ENCODE measurements at places on chromosomes 11 and 22. TPM values are rescaled to one million over a fixed set of nuclear protein-coding genes. Genes with fewer than 3 reads are reported as not detected.
A peak's percentile ranks its signal among the peaks of the same experiment; 100 is the strongest.

The PYGM gene
- 2.8 TPM for total RNA-seq

The FOLR1 gene
- 4.0 TPM for total RNA-seq

The OR52E8 gene
- not detected for total RNA-seq

The SEPTIN3 gene
- not detected for total RNA-seq

The LARGE2 gene
- total RNA-seq: 8.0 TPM

The CCDC88B gene
- 5.5 TPM for total RNA-seq

The IRAG1 gene
- total RNA-seq: 18.0 TPM

The RCOR2 gene
- 7.9 TPM for total RNA-seq

GRCh38 chr11:30015725-30016412 lies 961 bp downstream of the KCNA4 start:
- no peak overlapping the region for H3K4me3 ChIP-seq
- H3K27me3 ChIP-seq: no peaks in the 10 kb centered on the region
- H3K36me3 ChIP-seq: no peaks in the 10 kb centered on the region
- no peak overlapping the region for H3K27ac ChIP-seq

DNA sequence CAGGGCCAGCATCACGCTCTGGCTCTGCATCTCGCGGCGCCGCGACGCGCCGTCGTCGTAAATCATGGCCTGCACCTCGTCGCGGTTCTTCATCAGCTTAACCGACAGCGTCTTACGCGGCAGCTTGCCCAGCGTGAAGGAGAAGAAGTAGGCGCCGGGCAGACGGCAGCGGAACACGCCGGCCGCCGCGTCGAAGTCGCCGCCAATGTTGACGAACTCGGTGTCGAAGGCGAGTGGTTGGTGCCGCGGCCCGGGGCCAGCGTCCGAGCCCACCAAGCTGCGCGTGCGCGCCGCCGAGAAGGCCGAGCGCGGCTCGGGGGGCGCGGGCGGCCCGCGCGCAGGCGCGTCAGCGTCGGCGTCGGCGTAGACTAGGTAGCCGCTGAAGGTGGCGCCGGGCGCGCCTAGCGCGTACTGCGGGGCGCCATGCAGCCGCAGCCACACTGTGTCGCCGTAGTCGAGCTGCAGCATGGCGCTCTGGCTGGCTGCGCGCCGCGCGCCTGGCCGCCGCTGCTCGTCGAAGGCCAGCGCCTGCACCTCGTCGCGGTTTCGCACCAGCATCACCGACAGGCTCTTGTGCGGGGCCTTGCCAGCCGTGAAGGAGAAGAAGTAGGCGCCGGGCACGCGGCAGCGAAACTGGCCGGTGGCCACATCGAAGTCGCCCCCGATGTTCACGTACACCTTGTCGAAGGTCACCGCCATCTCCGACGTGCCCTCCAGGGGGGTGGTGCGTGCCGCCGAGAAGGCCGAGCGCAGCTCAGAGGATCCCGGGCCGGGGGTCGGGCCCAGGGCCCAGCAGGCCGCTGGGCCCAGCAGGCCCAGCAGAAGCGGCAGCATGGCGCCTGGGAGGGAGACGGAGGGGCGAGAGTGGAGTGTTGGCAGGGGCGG lies 3.7 kb downstream of the FAM180B start:
- DNase-seq: peak; percentile 82
- H3K4me1 ChIP-seq: peaks cover 11% of the 10 kb centered on the region
- no peaks in the 10 kb centered on the region for H3K27me3 ChIP-seq
- peak overlapping the region; percentile 61 for H3K27ac ChIP-seq

DNA sequence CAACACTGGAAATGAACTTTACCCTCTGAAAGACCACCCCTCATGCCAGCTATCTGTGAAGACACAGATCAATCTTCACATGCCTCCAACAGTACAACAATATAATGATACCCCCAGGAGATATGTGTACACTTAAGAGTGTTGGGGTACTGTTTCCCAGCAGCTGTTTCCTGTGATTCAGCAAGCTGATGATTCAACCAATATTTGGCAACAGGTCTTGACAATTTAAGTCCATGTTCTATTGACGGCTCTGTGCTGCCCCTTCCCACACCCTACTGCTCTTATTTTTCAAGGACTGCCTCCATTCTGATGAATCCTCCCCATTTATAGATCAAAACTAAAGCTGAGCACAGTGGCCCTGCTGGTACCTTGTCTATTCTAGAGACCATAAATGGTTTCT lies 6.6 kb downstream of the SNX19 start:
- H3K4me3 ChIP-seq: no peak overlapping the region
- no peak for DNase-seq
- H3K4me1 ChIP-seq: peaks cover 1% of the 10 kb centered on the region
- no peaks in the 10 kb centered on the region for H3K36me3 ChIP-seq

- no peak for DNase-seq
- no peak overlapping the region for H3K4me3 ChIP-seq
- no peaks in the 10 kb centered on the region for H3K27me3 ChIP-seq
- peaks cover 5% of the 10 kb centered on the region for H3K4me1 ChIP-seq
- no peak overlapping the region for H3K27ac ChIP-seq
Observed at GRCh38 chr22:39356464-39356863, 6.7 kb downstream of the SYNGR1 start.

GRCh38 chr11:80281194-80281593 lies 840.4 kb upstream of the TENM4 start:
- no peak for DNase-seq
- no peak overlapping the region for H3K27ac ChIP-seq
- H3K27me3 ChIP-seq: no peaks in the 10 kb centered on the region
- H3K36me3 ChIP-seq: no peaks in the 10 kb centered on the region
- no peak overlapping the region for H3K4me3 ChIP-seq
- peaks cover 4% of the 10 kb centered on the region for H3K4me1 ChIP-seq

GRCh38 chr11:83035070-83035854 lies 36.4 kb downstream of the RAB30 start:
- no peaks in the 10 kb centered on the region for H3K27me3 ChIP-seq
- no peak for DNase-seq
- peaks cover 12% of the 10 kb centered on the region for H3K4me1 ChIP-seq
- no peak overlapping the region for H3K27ac ChIP-seq
- H3K36me3 ChIP-seq: no peaks in the 10 kb centered on the region

DNA sequence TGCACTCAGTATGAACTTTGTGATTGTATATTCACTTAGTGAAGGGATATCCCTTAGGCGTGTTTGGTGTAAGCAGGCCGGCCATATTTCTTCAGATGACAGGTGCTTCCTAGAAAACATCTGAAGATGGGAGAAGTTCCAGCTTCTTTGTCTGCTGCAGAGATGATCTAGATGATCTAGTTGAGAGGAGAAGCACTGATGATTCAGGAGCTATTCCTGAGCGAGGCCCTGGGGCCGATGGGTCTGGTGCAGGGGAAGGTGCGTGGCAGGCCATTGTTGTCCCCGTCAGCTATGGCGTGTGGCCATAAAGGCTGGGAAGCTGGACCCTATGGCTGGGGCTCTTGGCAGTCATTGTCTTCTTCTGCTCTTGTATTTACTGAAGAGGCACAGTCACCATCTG lies 14.0 kb downstream of the FAM118A start:
- H3K4me3 ChIP-seq: no peak overlapping the region
- peaks cover 3% of the 10 kb centered on the region for H3K4me1 ChIP-seq
- no peak for DNase-seq
- no peaks in the 10 kb centered on the region for H3K27me3 ChIP-seq

- H3K27me3 ChIP-seq: no peaks in the 10 kb centered on the region
- H3K4me1 ChIP-seq: no peaks in the 10 kb centered on the region
- no peaks in the 10 kb centered on the region for H3K36me3 ChIP-seq
- H3K4me3 ChIP-seq: no peak overlapping the region
Observed at GRCh38 chr11:102263379-102264003, 53.8 kb upstream of the BIRC3 start.

DNA sequence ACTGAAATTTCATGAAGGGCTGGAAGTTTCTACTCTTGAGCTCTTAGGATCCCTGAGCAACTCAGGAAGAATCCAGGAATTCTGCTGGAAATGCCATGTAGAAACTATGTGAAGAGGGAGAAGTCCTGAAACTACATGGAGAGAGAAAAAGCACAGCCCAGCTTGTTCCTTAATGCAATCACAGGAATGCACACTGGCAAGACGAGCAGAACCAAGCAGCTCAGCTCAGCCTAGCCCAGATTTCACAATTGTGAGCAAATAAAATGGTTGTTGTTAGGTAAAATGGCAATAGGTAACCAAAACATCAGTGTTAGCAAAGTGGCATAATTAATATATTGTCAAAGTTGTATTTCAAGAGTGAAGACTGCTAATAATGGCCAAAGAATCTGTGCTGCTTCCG lies 28.1 kb downstream of the ZNF214 start:
- H3K27me3 ChIP-seq: no peaks in the 10 kb centered on the region
- H3K27ac ChIP-seq: no peak overlapping the region
- no peaks in the 10 kb centered on the region for H3K4me1 ChIP-seq

- no peaks in the 10 kb centered on the region for H3K4me1 ChIP-seq
- no peak overlapping the region for H3K4me3 ChIP-seq
- H3K27me3 ChIP-seq: no peaks in the 10 kb centered on the region
- DNase-seq: no peak
- H3K36me3 ChIP-seq: no peaks in the 10 kb centered on the region
Observed at GRCh38 chr11:19228968-19229367, 11.8 kb downstream of the E2F8 start.

DNA sequence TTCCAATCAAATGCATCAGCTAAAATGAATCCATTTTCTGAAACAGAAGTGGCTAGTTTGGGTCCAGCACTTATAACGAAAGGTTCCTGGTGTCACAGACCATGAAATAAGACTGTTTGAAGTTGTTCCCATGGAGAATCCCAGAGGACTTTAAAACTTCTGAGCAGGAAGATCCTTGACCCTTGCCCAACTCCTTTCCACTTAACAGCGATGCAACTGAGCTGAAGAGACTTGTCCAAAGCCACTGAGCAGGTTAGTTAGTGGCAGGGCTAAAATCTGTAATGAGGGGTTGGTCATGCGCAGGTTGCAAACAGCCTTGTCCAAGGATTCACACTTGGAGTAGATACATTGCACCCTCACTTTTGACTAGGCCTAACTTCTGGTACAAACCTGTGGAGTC lies 1.3 kb downstream of the RAB38 start:
- no peak overlapping the region for H3K27ac ChIP-seq
- DNase-seq: no peak
- no peaks in the 10 kb centered on the region for H3K27me3 ChIP-seq
- no peaks in the 10 kb centered on the region for H3K4me1 ChIP-seq
- no peak overlapping the region for H3K4me3 ChIP-seq

DNA sequence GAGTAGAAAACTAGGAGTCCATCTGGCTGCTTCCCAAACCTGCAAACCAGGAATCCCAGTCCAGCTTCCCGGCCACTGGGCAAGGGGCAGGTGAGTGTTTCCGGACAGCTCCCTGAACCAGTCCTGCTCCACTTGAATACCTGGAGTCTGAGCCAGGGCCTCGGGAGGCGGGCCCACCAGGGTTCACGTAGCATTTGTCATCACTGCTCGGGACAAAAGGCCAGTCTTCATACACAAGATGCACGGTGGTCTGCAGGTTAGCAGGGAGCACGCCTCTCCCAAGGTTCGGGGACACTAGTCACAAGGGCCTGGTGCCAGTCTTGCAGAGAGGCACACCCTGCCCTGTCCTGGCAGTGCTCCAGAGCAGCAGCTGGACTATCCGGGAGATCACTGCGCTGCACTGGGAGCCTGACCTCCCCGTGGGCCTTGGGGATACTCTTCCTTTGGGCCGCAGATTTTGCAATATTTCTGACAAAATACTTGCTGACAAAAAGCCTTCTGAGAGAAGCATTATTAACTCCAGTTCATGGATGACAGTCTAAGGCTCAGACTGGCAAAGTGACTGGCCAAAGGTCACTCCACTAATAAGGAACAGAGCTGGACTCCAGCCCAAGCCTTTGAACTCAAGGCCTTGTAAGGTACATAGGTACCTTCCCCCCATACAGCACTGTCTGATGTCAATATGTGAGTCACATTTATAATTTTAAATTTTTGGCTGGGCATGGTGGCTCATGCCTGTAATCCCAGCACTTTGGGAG lies 25.1 kb downstream of the CD6 start:
- H3K4me3 ChIP-seq: no peak overlapping the region
- H3K36me3 ChIP-seq: no peaks in the 10 kb centered on the region
- no peaks in the 10 kb centered on the region for H3K27me3 ChIP-seq
- no peak overlapping the region for H3K27ac ChIP-seq
- no peak for DNase-seq

DNA sequence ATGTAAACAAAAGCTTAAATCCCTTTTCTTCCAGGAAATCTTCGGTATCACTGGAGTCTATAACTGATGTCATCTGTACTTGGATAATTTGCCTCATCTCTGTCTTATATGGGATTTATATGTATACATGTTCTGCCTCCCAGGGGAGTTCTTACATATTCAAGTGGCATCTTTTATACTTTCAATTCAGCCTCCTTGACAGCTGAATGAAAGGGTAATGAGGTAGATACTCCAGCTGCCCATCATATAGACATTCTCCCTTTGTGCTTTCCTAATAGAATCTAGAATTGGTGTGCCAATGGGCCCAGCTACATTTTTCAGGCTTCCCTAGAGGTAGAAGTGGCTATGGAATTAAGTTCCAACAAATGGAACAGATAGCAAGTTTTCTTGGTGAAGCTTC lies 223.8 kb downstream of the LRRC4C start:
- H3K36me3 ChIP-seq: no peaks in the 10 kb centered on the region
- no peaks in the 10 kb centered on the region for H3K4me1 ChIP-seq
- no peaks in the 10 kb centered on the region for H3K27me3 ChIP-seq
- no peak overlapping the region for H3K4me3 ChIP-seq
- no peak for DNase-seq
- H3K27ac ChIP-seq: no peak overlapping the region

DNA sequence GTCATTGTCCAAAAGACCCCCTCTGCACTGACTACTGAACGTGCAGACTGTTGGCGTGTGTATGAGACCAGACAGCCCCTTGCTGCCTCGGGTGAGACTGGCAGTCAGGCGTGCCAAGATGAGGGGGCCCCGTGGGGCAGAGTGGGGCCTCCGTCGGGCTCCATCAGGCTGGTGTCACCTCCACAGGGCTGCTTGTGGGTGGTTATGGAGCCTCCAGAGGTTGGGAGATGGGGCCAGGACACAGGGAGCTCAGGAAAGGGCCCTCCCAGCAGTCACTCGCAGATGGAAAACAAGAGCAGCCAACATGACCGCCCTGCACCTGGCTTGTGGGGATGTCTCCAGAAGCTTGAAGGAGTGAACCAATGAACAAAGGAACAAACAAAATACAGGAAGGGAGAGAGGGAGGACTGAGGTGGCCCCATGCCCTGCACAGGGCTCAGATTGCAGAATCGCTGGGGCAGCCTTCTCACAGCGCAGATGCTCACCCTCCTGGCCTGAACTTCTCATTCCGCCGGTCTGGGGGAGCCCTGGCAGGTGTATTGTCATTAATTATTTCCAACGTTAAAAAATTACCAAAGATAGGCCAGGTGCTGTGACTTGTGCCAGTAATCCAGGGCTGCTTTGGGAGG lies 5.5 kb upstream of the PHLDA2 start:
- no peak overlapping the region for H3K4me3 ChIP-seq
- H3K27me3 ChIP-seq: no peaks in the 10 kb centered on the region
- H3K4me1 ChIP-seq: no peaks in the 10 kb centered on the region
- H3K27ac ChIP-seq: no peak overlapping the region

GRCh38 chr11:131760091-131761061 lies 390.0 kb downstream of the NTM start:
- no peak overlapping the region for H3K27ac ChIP-seq
- H3K36me3 ChIP-seq: no peaks in the 10 kb centered on the region
- no peak for DNase-seq
- H3K4me1 ChIP-seq: no peaks in the 10 kb centered on the region
- no peaks in the 10 kb centered on the region for H3K27me3 ChIP-seq
- H3K4me3 ChIP-seq: no peak overlapping the region

Measured in ovary (tissue), 10 donors.